ENCODE measurements at places on chromosomes 12 and 14.

GRCh38 chr12:15738438-15739015, 50.7 kb downstream of the EPS8 start:
- no peak for DNase-seq

DNA sequence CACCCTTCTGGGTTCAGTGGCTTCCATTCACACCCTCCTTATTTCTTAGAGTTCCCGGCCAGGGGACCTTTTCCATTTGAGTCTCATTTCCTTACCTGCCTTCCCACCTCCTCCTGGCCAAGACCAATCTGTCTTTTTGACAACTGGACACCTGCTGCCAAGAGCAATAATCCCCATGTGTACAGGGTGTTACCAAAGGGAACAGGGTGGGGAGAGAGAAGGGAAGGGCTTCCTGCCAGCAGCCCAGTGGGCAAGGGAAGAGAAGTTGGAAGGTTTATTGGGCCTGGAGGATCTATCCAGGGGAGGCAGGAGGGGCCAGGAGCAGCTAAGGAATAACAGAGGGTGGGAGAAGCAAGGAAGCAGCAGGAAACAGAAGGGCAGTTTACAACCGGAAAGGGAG, 346.2 kb downstream of the C12orf75 start:
- no peak for DNase-seq

DNA sequence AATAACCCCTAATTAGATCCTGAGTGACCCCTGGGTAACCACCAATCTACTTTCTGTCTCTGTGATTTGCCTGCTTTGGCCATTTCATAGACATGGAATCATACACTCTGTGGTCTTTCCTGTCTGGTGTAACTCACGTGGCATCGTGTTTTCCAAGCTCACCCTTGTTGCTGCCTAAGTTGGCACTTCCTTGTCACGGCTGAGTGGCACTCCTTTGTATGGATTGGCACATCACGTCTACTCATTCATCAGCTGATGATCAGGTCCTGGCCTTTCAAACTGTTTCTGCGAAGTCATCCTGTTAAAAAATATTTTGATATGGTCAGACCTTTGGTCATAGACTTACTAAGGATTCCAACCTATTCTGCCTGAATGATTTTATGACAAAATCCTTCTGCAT, 87.7 kb downstream of the GLT1D1 start:
- no peak for DNase-seq

DNA sequence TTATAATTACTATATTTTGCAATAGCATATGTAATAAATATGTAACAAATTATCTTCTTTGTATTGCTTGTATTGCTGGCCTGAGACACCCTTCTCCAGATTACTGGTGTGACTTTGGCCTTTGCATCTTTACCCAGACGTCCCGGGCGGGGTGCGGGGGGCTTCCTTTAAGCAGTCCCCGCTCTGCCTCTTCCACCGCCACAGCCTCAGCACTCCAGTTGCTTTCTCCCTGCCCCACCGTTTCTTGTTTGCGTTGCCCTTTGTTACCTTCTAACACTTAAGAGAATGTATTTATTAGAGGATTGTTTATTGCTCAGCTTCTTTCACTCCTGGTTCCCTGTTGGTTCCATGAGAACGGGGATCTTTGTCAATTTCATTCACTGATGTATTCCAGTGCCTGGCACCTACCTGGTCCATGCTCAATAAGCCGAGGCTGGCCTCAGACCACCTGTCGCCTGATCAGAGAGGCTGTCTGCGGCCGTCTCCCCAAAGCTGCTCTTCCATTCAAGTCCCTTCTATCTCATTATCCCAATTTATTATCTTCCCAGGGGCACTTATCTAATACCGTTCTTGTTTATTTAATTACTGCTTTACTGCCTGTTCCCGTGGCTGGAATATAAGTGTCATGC, 100.5 kb upstream of the RFLNA start:
- DNase-seq, result no peak

GRCh38 chr14:84670796-84671195, 859.1 kb upstream of the FLRT2 start:
- DNase-seq, result no peak

DNA sequence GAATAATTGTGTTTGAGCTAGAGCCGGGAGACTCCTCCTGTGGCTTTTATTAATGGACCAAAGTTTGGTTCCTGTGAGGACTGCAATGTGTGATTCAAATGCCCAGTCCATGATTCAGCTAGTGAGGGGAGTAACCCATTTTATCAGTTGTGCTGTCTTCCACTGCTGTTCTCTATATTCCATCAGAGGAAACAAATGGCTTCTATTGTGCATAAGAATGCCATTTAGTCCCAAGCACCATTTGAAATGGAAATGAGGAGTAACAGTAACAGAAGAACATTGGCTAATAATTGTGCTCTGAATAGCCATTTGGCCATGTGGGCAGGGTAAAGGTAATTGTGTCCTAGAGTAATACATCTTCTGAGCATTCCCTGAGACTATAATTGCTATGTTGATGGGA, 642.7 kb downstream of the DIO2 start:
- no peak for DNase-seq

GRCh38 chr12:57622293-57623245, 10.4 kb downstream of the B4GALNT1 start:
- DNase-seq, result no peak

DNA sequence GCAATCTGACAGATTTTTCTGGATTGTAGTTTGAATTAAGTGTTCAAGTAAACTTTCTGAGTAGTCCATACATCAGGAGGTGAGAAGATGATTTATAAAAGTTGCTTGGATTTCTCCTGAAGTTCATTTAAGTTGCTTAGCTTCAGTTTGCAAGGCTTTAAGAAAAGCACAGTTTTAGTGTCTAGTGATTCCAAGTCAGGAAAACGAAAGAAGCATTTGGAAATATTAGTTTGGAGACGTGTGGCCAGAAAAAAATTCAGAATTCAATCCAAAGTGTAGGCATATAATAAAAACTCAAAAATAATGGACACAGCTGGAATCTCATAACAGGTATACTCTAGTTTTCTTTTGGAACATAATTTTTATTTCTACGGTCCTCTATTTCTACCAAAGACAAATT, 25.5 kb upstream of the PRICKLE1 start:
- no peak for DNase-seq

- DNase-seq, result no peak
Observed at GRCh38 chr14:100076133-100076532, 10.9 kb downstream of the EVL start.

DNA sequence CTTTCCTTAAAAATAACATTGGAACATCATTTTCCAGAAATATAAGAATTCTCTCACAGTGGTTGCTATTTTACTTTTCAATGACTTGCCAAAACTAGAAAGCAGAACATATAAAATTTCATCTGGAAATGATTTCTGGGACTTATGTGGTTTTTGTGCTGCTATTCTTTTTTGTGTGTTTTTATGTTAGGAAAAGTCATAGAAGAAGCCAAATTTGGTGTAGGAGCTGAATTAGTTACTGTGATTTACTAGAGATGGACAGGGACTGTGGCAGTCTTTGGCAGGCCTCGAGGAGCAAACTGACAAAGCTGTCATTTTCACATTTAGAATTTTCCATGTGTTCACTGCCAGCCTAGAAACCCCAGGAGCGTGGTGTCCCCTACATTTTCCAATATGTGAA, 38.3 kb upstream of the LDHB start:
- DNase-seq, result no peak

GRCh38 chr14:99363616-99364290, 91.8 kb upstream of the BCL11B start:
- DNase-seq, result no peak

Data from right atrium auricular region (tissue), 2 donors.